ENCODE measurements at places on chromosomes 12 and 14. TPM values are rescaled to one million over a fixed set of nuclear protein-coding genes. Genes with fewer than 3 reads are reported as not detected.

GRCh38 chr12:71582925-71583324 is 80.7 kb downstream of the ZFC3H1 start:
- H3K27ac ChIP-seq: no peak overlapping the region
- H3K4me1 ChIP-seq: no peaks in the 10 kb centered on the region
- DNase-seq: no peak
- H3K4me3 ChIP-seq: no peak overlapping the region
- no peaks in the 10 kb centered on the region for H3K36me3 ChIP-seq

GRCh38 chr12:13094367-13094766 is 9.1 kb downstream of the GSG1 start:
- no peak for DNase-seq
- H3K27ac ChIP-seq: no peak overlapping the region
- peaks cover 38% of the 10 kb centered on the region for H3K4me1 ChIP-seq

GRCh38 chr14:32457213-32457920 is 128.3 kb downstream of the AKAP6 start:
- no peak for DNase-seq
- no peaks in the 10 kb centered on the region for H3K36me3 ChIP-seq
- H3K27me3 ChIP-seq: no peaks in the 10 kb centered on the region
- no peaks in the 10 kb centered on the region for H3K4me1 ChIP-seq

DNA sequence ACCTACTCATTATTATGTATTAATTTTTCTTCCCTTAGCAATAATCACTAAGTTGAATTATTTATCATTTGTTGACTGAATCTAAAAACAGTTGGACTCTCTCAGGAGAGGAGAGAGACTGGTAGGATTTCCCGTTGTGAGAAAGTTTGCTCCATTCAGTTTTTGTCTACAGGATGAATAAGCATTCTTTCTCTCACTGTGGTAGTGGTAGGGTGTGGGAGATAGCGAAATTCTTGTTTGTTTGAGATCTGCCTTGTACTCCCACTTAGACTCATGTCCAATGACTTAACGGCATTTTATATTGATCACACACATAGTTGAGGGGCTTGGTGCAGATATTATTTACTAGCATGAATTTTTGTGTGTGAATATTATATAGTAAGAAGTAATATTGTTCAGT is 421.0 kb upstream of the PDE3A start:
- H3K27ac ChIP-seq: no peak overlapping the region
- H3K27me3 ChIP-seq: no peaks in the 10 kb centered on the region
- DNase-seq: no peak
- no peaks in the 10 kb centered on the region for H3K36me3 ChIP-seq

DNA sequence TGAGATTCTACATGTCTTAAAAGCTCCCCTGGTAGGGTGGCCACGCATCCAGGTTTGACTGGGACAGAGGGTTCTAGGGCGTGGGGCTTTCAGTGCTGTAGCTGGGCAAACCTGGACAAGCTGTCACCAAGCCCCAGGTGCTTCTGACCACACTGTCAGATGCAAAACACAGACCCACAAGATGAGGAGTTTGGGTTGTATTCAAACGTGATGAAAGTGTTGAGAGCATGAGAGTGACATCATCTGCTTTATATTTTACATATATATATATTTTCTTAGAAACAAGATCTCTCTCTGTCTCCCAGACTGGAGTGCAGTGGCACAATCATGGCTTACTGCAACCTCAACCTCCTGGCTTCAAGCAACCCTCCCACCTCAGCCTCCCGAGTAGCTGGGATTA is 210.1 kb downstream of the DPF3 start:
- no peak overlapping the region for H3K4me3 ChIP-seq
- no peak overlapping the region for H3K27ac ChIP-seq
- peaks cover 5% of the 10 kb centered on the region for H3K4me1 ChIP-seq

GRCh38 chr12:70721656-70722357 is 84.6 kb upstream of the PTPRB start:
- no peaks in the 10 kb centered on the region for H3K36me3 ChIP-seq
- H3K4me1 ChIP-seq: no peaks in the 10 kb centered on the region
- H3K4me3 ChIP-seq: no peak overlapping the region
- no peak overlapping the region for H3K27ac ChIP-seq
- no peaks in the 10 kb centered on the region for H3K27me3 ChIP-seq

DNA sequence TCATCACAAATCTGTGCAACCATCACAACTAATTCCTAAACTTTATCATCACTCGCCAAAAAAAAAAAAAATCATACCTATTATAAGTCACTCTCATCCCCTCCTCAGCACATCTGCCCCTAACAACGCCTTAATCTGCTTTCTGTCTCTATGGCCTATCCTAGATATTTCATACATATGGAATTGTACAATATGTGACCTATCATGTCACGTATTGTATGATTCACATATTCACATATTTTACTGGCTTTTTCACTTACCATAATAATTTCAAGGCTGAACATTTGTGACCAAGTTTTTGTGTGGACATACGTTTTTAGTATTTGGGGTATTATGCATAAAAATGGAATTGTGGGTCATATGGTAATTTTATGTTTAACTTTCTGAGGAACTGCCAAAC is 400.7 kb downstream of the DAD1 start:
- no peaks in the 10 kb centered on the region for H3K4me1 ChIP-seq
- DNase-seq: no peak
- H3K27ac ChIP-seq: no peak overlapping the region
- no peak overlapping the region for H3K4me3 ChIP-seq

- no peak overlapping the region for H3K4me3 ChIP-seq
- no peaks in the 10 kb centered on the region for H3K4me1 ChIP-seq
- no peaks in the 10 kb centered on the region for H3K36me3 ChIP-seq
- no peak overlapping the region for H3K27ac ChIP-seq
- H3K27me3 ChIP-seq: no peaks in the 10 kb centered on the region
- no peak for DNase-seq
Observed at GRCh38 chr12:102631274-102631673, 150.9 kb upstream of the IGF1 start.

DNA sequence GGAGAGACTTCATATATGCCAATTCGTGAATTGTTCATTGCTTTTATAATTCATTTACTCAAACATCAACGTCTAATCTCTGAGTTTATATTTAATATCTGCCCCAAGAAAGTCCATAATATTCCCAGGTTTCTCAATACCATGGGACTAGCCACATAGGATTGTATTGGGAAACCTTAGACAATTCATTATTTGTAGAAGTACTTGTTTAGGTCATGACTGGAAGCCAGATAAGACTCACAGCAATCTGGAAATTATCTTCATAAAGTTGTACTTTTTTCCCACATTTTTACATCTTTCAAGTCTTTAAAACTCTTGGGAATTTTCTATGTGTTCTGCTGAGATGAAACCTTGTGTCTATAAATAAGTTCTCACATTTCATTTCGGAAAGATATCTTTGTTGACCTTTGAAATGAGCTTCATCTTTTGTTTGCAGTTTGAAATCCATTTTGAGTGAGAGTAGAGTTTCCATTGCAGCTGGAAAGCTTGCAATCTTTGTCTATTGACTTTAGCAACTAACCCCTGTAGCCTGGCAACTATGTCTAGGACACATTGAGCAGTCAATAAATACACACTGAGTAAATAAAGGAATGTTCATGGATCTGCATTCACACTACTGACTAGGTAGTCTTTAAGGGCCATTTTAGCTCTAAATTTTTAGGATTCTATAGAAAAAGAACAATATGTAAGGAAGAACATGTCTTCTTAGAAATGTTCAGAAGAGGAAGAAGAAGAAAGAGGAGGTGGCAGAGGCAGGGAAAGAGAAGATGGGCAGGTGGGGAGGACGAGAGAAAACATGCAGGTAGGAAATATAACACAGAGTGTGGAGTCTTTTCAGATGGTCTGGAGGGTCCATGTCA is 154.4 kb downstream of the LRIG3 start:
- no peak overlapping the region for H3K4me3 ChIP-seq
- H3K4me1 ChIP-seq: no peaks in the 10 kb centered on the region
- DNase-seq: no peak

- H3K27me3 ChIP-seq: no peaks in the 10 kb centered on the region
- H3K27ac ChIP-seq: no peak overlapping the region
- no peaks in the 10 kb centered on the region for H3K4me1 ChIP-seq
- no peaks in the 10 kb centered on the region for H3K36me3 ChIP-seq
- H3K4me3 ChIP-seq: no peak overlapping the region
Observed at GRCh38 chr12:3084742-3085141, 7.6 kb downstream of the TSPAN9 start.

GRCh38 chr12:76921100-76921471 is 42.3 kb upstream of the CSRP2 start:
- no peaks in the 10 kb centered on the region for H3K4me1 ChIP-seq
- no peaks in the 10 kb centered on the region for H3K27me3 ChIP-seq
- no peak overlapping the region for H3K27ac ChIP-seq
- no peaks in the 10 kb centered on the region for H3K36me3 ChIP-seq

DNA sequence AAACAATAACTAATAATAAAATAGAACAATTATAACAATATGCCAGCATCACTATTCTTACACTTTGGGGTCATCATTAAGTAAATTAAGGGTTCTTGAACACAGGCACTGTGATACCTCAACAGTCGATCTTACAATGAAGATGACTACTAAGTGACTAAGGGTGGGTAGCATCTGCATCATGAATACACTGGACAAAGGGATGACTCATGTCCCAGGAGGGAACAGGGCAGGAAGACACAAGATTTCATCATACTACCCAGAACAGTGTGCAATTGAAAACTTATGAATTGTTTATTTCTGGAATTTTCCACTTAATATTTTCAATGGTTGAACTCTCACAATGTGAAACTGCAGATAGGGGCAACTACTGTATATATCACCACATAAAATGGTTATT is 19.7 kb downstream of the TSPAN19 start:
- H3K27ac ChIP-seq: no peak overlapping the region
- no peaks in the 10 kb centered on the region for H3K27me3 ChIP-seq
- no peaks in the 10 kb centered on the region for H3K36me3 ChIP-seq
- DNase-seq: no peak

GRCh38 chr14:65286443-65286842 is 126.1 kb upstream of the FUT8 start:
- H3K4me1 ChIP-seq: peaks cover 74% of the 10 kb centered on the region
- H3K4me3 ChIP-seq: no peak overlapping the region
- peak overlapping the region; percentile 95 for H3K27ac ChIP-seq
- no peaks in the 10 kb centered on the region for H3K27me3 ChIP-seq
- DNase-seq: peak; percentile 77
- no peaks in the 10 kb centered on the region for H3K36me3 ChIP-seq

- no peaks in the 10 kb centered on the region for H3K36me3 ChIP-seq
- no peaks in the 10 kb centered on the region for H3K4me1 ChIP-seq
- H3K27ac ChIP-seq: no peak overlapping the region
- no peak overlapping the region for H3K4me3 ChIP-seq
- DNase-seq: no peak
- H3K27me3 ChIP-seq: no peaks in the 10 kb centered on the region
Observed at GRCh38 chr14:26113911-26114640, 483.8 kb downstream of the NOVA1 start.

Gene MIP
- total RNA-seq: not detected

Gene CPNE6
- total RNA-seq: not detected

Gene SPRYD4
- 8.0 TPM for total RNA-seq

Gene CLEC9A
- total RNA-seq: not detected

Gene L3HYPDH
- 74.5 TPM for total RNA-seq

Gene RNASE7
- not detected for total RNA-seq

Gene PTPN11
- total RNA-seq: 53.1 TPM

Gene ANKS1B
- not detected for total RNA-seq

Gene CACNA1C
- 0.10 TPM for total RNA-seq

Gene LRCOL1
- not detected for total RNA-seq

Data from B cell (primary cell).